ENCODE measurements at places on chromosomes 11 and 22.

GRCh38 chr22:27063406-27063805 lies 406.0 kb downstream of the MIAT start:
- DNase-seq = no peak

- DNase-seq = no peak
Measured at GRCh38 chr22:29636751-29637150, 33.3 kb downstream of the NF2 start.

- DNase-seq = no peak
Measured at GRCh38 chr11:19594326-19594725, 118.3 kb upstream of the NAV2 start.

DNA sequence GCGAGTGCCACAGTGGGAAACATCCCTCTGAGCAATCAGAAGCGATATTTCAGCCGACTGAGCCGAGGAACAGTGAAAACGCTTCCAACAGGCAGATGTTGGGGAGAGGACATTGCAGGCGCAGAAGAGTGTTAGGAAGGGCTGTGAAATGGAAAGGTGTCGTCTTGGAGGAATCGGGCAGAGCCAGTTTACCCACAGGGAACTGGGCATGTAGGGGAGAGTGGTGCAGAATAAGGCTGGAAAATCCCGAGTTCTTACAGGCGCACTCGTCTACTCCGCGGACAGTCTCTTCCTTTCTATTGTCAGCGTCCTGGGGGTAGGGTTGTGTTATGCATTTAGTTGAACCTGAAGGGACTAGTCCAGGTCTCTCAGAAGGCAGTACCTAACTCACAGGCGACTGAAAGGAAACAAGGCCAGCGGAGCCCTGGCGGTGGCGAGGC lies 1.1 kb upstream of the APLP2 start:
- no peak for DNase-seq

- no peak for DNase-seq
Measured at GRCh38 chr11:41713030-41713429, 253.6 kb upstream of the LRRC4C start.

DNA sequence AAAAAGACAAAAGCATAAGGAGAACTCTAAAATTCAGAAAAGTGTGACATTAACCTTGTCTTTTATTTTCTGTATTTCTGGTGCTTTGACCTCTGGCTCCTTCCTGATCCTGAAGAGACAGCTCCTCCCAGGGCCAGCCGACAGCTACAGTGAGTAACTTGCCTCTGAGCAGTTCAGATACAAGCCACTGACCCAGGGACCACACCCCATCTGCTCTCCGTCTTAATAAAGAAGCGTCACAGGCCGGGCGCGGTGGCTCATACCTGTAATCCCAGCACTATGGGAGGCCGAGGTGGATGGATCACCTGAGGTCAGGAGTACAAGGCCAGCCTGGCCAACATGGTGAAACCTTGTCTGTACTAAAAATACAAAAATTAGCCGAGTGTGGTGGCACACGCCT lies 6.5 kb downstream of the MLC1 start:
- no peak for DNase-seq

DNA sequence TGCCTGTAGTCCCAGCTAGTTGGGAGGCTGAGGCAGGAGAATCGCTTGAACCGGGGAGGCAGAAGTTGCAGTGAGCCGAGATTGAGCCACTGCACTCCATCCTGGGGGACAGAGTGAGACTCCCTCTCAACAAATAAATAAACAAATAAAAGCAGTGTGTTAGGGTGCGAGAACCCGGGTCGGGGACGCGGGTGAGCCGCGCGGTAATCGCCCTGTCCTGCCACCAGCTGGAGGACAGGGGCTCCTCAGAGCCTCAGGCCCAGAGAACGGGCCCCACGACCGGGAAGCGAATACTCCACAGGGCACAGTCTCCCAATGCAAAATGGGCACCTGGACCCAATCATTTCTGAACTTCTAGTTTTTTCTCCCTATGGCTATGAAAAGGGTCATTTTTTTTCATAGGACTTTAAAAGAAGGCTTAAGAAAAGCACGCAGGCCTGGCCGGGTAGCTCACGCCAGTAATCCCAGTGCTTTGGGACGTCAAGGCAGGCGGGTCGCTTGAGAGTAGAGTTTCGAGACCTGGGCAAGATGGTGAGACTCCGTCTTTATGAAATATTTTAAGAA lies 744 bp upstream of the MCM5 start:
- DNase-seq = peak; percentile 53

GRCh38 chr11:45045683-45046471 lies 95.2 kb upstream of the TP53I11 start:
- peak; percentile 19 for DNase-seq

- DNase-seq = no peak
Measured at GRCh38 chr22:32073823-32074380, 30.8 kb downstream of the SLC5A1 start.

GRCh38 chr22:23218053-23218866 lies 38.0 kb downstream of the BCR start:
- no peak for DNase-seq

GRCh38 chr11:99803501-99803900 lies 782.8 kb downstream of the CNTN5 start:
- peak; percentile 44 for DNase-seq

DNA sequence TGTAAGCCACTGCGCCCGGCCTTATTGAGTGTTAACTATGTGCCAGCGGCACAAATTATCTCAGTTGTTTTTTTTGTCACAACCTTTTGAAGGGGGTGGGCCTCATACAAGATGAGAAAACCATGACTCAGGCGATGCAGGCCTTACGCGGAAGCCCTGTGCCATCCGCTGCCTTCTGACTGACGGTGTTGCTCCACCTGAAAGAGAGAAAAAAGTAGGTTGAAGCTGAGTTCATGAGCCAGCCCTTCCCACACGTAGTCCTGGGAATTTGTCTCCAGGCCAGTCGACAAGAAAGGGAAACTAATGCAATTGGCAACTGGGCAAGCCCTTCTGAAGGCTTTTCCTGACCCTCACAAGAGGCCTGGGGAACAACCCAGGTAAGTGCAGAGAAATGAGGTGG lies 96.9 kb upstream of the CRYBB3 start:
- no peak for DNase-seq

DNA sequence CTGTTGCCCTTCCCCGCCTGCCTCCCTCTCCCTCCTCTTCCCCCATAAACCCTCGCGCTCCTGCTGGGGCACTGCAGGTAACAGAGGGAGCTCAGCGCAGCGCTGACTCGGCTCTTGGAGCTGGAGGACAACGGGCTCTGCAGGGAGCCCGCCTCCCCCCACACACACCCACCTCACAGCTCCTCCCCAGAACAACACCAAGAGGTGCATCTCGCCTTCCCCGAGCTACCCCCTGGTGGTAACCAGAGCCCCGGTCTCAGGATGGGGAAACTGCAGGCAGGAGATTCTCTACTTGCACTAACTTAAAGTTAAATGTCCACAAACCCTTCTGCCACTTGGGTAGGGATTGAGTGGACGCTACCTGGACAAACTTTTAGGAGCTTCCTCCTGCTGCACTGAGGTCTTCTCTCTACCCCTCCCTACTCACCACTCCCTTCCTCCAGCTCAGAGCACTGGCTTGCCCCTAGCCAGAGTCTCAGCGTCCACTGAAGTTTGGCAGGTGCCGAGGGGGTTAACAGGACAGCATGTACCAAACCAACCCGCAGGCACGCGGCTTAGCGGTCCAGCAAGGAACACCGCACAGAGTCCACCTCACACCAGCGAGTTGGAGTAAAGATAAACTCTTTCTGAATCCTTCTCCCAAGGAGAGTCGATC lies 4.0 kb upstream of the SCN4B start:
- DNase-seq = no peak

DNA sequence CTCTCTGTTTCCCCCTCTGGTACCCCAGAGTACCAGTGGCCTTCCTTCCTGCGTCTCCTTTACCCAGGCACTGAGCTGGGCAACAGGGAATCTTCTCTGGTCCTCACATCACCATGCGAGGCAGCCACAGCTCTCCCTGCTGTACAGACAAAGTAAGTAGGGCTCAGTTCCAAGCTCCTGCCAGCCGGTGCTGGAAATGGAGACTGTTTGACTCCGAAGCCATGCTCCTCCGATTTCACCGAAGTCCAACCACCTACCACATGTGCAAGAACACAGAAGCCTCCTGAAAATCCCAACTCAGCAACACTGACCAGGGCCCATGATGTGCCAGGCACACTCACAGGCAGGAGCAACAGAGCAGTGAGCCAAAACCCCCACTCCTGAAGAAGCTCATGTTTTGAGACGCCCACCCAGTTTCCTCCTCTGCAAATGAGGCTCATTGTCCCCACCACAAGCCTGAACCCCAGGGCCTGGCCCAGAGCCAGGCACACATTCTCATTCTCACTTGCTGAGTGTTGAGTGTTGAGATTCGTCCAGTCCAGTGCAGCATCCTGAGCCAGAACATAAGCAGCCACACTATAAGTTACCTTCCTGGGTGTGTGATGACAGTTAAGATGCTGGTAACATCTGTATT lies 156.0 kb downstream of the MPPED1 start:
- DNase-seq = no peak
